ENCODE measurements at places on chromosomes 3 and 15.

- DNase-seq, result no peak
Observed at GRCh38 chr3:52313774-52314188, 2.3 kb upstream of the DNAH1 start.

DNA sequence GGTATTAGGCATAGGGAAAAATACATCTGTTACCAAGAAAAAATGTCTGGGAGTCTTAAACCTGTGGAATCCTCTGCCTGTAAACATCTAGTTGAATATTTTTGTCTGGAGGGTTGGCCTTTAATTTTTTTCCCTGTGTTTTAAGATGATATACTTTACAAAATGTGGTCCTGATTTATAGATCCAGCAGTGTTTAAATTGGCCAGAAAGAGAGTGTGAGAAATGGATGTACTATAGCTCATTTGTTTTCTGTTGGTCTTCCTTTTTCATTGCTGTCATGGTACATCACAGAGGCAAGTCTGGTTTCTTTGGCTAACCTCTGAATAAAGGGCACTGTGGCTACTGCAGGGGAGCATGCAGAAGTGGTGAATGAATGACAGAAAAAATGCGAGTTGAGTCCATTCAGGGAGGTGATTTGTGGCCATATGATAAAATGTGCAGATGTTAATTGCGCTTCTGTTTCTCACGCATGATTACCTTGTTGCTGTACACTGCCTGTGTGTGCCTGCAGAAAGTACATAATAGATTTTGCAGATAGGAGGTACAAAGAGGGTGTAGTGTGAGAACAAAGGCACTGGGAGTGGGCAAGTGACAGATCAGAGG, 150.0 kb downstream of the NFKBIZ start:
- DNase-seq, result no peak

GRCh38 chr3:153273767-153274435, 111.9 kb downstream of the RAP2B start:
- DNase-seq, result no peak

DNA sequence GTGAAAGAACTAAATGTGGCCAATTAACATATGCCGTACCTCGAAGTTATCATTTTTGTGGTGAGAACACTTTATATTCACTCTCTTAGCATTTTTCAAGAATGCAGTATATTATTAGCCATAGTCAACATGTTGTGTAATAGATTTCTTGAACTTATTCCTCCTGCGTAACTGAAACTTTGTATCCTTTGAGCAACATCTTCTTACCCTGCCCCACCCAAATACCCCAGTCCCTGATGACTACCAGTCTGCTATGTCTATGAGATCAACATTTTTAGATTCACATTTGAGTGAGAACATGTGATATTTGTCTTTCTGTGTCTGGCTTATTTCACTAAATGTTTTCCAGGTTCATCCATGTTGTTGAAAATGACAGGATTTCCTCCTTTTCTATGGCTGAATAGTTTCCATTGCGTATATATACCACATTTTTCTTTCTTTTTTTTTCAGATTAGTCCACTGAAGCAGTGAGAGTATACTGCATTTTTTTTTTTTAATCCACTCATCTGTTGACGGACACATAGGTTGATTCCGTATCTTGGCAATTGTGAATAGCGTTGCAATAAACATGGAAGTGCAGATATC, 12.7 kb upstream of the KBTBD8 start:
- DNase-seq, result no peak

DNA sequence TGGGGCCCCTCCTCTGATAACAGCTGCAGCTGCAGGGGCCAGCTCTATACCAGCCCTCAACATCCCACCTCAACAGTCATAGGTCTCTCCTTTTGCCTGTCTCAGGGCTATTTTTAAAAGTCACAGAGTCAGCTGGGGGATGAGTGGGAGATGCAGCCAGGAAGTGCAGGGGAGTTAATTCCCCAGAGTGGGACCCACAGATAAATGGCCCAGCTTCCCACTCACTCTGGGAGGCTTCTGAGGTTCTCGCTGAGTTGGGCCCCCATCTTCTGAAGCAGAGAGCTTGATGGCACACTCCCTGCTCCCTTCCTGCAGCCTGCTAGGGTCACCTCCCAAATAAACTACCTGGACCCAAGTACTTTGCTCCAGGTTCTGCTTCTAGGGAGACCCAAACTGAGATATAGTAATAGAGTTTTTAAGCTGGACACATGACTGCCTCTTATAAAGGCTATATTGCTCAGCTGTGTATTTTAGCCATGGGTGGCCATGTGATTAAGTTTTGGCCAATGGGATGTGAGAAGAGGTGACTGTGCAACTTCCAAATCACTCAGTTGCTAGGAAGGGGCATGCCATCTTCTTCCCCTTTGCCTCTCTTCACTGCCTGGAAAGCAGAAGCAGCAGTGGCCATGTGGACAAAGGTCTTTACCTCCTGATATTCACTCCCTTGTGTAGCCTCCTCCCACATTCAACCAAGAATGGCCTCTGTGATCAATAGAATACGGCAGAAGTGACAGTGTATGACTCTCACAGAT, 15.5 kb upstream of the VIPR1 start:
- no peak for DNase-seq

GRCh38 chr3:178263236-178263916, 272.9 kb upstream of the KCNMB2 start:
- DNase-seq, result no peak

GRCh38 chr3:114519415-114519814, 225.6 kb downstream of the TIGIT start:
- no peak for DNase-seq

GRCh38 chr15:87863152-87863551, 393.4 kb downstream of the NTRK3 start:
- no peak for DNase-seq

- no peak for DNase-seq
Observed at GRCh38 chr3:146970236-146970635, 365.1 kb upstream of the PLSCR5 start.

DNA sequence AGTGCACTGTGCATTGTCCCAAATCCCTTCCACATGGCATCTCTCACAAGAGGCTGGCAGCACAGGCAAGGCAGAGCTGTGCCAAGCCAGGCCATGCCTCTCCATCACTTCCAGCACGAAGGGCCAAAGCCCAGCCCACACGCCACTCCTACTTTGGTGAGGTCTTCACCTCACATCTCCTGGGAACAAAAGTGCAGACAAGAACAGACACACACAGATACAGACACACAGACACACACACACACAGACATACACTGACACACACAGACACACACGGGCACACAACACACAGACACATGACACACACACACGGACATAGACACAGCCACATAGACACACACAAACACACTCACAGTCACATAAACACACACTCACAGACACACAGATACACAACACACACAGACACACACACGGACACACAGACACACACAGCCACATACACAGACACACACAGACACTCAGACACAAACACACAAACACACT, 233.3 kb downstream of the UACA start:
- no peak for DNase-seq

DNA sequence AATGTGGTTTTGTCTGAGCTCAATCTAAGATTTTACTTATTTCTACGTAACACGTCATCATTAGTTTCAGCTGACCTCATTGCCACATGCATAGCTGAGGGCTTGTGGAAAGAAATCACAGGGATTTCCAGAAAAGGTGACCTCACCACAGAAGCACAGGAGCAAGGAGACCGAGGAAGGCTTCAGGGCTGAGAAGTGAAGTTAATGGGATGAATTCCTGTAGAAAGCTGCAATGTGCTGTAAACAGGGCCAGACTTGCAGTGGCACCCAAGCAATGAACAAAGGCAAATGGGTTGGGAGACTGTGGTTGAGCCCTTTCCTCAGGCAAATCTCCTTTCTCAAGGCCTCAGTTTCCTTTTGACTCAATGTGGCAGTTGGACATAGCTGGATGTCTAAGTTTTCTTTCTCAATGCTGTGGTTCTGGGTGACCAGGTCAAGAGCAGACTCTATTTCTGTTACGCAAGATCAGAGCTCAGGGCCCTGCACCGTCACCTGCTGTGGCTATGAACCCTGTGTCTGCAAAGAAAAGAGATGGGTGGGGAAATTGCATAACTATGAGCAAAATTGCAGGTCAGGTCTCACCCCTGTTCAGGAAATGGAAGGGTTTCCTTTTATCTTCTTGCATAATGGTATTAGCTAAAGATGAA, 252.2 kb upstream of the TBL1XR1 start:
- DNase-seq, result no peak

DNA sequence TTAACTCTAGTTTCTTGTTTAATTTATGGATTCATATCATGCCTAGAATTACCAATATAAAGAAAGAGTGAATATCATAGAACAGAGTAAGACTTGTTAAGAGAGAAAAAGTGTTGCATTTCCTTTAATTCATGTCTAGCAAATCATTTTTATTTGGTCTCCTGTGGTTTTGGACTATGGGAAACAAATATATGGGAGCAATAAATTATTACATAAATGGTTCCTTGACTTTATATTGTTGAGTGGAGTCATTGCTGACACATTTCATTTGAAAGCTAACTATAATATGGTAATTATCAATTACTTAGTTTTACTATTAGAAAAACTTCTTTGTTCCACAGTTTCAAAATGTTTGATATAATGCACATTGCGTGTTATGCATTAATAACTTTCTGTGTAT, 144.7 kb upstream of the CGNL1 start:
- DNase-seq, result no peak

DNA sequence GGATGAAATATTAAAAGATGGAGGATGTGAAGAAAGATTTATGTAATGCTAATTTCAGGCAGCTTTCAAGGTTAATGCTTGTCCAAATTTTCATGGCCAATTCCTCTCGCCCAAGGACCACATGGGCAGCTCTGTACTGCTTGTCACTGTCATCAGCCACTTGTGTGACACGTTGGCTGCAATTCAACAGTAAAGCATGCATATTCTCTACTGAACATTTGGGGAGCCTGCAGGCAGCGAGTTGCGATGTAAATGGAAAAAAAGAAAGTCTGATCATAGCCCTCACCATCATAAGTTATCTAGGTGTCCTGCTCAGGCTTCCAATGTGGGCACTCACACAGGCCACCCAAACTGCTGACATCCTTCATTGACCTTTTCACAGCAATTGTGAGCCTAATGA, 1026.8 kb upstream of the NR2F2 start:
- no peak for DNase-seq

DNA sequence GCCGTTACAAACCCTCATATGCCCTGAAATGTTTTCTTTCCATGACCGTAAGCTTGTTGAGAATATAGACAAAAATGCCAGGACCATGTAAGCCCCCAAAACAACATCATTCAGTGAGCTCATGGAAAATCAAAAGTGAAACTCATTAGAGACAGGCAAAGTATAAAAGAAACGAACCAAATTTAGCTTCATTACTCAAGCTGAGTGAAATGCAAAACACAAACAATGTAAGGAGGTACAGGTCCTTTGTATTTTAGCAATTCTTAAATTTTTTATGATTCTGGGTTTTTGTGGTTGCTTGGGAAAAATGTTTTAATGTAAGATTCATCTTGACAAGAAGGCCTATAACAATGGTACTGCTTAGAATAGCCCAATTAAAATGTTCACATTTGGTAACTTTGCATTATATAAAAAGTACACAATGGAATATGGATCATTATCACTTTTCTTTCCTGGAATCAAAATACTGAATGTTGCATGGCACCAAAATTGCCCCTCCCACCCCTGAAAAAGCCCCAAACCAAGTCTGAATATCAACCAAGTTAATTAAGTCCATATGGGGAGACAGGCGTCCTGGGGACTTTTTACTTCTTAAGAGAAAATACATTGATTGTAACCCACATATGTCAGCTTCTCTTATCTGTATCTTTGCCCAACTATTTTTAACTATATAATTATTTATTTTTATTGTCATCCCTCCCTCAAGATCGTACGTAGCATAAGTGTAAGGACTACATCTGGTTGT, 247.7 kb upstream of the CDIN1 start:
- no peak for DNase-seq

DNA sequence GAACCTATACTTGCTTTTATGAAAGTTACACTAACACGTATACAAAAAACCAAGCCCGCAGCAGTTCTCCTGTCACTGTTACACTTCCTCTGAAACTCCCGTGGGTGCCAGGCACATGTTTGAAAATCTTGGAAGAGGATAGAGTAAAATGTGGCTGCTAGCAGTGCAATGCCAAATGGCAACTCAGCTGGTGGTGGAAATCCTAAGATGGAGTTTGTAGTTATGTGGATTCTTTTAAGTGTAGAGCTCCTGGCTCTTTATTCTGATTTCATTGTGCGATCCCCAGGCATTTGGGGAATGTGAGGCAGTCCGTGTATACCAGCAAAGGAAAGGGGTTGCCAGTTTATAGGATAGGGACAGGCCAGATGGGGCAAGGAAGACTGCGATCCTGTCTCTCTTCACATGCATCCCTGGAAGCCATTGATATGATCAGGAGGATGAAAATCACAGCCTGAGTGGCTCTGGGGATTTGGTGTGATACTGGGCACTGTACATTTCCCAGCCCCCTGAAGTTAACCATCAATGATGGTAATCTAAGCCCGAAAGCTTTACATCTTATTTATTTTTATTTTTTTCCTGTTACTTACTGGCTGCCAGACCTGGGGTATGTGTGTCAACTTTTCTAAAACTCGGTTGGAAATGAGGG, 1.1 kb downstream of the STAC start:
- DNase-seq, result no peak

DNA sequence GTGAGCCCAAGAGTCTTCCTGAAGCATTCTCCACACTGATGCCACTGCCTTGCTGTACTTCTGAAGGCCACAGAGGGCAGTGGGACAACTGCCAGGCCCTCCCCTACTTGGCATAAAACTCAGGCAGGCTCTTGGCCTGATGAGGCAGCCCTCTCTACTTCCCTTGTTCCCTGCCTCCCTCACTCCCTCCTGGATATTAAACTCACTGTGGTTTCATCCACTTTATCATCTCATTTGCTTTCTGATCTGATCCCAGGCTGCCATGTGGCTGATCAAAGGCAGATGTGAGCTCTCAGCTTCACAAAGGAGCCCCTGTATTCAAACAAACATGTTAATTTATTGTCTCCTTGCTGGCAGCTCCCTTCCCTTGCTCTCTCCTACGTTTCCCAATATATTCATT, 533.5 kb downstream of the IGSF11 start:
- peak; percentile 29 for DNase-seq

- peak; percentile 49 for DNase-seq
Observed at GRCh38 chr15:31488437-31489204, 162.0 kb downstream of the KLF13 start.

GRCh38 chr15:29601811-29602210, 220.5 kb downstream of the TJP1 start:
- no peak for DNase-seq

Measured in NCI-H524 treated with DMSO at 0.1 percent for 48 hours (cell line).